ENCODE measurements at places on chromosomes 2 and 18.

DNA sequence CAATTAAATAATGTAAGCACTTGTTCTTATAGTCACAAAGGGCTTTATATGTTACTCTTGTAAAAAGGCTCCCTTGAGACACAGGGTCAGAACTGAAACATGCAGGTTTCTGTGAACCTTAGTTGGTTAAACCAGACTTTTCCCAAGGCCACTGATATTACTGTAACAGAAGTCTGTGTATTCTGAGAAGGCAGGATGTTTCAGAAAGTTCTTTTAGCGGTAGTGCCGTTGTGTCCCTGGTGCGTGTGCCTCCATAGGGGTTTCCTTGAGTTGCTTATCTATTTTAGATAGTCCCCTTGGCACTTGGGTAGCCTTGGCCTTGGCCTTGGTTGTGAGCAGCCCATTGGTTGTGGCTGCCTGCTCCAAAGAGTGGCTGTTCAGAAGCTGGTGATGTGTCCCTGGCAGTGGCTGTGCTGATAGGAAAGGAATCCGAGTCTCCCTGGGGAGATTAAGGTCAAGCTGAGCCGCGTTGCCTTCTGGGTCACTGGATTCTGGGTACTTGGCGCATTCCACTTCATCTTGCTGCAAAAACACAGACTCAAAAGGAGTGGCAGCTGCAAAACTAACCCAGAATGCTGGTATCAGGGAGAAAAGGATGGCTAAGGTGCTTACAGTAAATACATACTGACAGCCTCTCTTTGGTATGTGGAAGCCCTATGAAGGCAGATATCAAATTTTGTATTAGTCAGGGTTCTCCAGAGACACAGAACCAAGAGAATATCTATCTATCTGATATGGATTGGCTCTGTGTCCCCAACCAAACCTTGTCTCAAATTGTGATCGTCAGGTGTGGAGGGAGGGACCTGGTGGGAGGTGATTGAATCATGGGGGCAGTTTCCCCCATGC is 69.7 kb downstream of the FHOD3 start:
- no peak for DNase-seq

DNA sequence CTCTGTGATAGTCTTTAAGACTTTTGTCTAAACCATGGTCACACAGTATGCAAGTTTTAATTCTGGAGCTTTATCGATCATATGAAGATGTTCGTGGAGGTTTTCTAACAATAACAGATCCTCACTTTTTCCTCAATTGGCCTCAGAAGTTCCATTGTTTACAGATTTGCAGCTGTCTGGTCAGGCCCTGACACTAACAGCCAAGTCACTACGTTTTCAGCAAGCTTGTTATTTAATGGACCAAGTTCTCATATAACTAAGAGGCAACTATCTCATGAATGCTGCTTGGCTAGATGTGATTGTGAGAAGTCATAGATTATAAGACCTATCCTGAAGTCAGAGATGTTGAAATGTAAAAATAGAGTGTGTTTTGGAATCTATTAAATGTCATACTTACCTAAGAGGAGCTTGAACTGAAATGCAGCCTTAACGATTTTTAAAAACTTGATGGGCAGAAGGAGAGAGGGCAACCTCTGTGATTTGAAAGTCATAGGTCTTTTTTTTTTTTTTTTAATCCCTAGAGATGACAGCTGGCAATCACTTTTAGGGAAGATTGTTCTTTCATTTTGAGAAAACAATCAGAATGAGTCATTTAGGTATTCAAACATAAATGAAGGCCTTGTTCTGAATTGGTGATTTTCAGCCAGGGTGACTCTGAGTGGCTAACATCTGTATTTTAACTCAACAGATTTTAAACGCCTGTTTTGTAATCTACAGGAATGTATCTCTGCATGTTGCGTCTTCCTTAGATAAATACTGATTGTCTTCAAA is 48.4 kb upstream of the NEMP2 start:
- DNase-seq: no peak

- no peak for DNase-seq
These were observed 358.8 kb downstream of the CMPK2 start for GRCh38 chr2:6506859-6507258.

- DNase-seq: no peak
These were observed 194.6 kb upstream of the SMAD2 start for GRCh38 chr18:48124857-48125626.

- DNase-seq: no peak
These were observed 63.0 kb upstream of the ACSL3 start for GRCh38 chr2:222797871-222798270.

DNA sequence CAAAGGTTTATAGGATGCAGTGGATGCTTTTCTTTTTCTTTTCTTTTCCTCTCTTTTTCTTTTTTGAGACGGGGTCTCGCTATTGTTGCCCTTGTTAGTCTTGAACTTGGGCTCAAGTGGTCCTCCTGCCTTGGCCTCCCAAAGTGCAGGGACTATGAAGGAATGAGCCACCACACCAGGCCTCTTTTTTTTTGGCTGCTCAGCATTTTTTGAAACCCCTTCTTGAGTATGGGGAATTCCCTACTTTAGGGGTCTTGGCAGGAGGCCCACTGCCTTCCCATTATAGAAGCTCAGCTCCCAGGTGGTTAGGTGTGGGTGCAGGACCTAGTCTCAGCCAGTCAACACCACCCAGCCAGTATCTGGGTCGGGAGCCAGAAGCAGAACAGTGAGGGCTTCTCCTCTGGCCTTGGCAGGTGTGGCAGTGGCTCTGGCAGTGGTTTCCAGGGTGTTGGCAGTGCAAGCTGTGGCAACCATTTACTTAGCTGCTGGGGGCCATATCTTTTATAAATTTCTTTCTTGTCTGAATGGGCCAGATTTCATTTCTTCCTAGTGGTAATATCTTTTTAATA is 51.4 kb upstream of the ACYP2 start:
- DNase-seq: peak; percentile 19

GRCh38 chr2:73035899-73036711 is 35.4 kb downstream of the SFXN5 start:
- DNase-seq: no peak

DNA sequence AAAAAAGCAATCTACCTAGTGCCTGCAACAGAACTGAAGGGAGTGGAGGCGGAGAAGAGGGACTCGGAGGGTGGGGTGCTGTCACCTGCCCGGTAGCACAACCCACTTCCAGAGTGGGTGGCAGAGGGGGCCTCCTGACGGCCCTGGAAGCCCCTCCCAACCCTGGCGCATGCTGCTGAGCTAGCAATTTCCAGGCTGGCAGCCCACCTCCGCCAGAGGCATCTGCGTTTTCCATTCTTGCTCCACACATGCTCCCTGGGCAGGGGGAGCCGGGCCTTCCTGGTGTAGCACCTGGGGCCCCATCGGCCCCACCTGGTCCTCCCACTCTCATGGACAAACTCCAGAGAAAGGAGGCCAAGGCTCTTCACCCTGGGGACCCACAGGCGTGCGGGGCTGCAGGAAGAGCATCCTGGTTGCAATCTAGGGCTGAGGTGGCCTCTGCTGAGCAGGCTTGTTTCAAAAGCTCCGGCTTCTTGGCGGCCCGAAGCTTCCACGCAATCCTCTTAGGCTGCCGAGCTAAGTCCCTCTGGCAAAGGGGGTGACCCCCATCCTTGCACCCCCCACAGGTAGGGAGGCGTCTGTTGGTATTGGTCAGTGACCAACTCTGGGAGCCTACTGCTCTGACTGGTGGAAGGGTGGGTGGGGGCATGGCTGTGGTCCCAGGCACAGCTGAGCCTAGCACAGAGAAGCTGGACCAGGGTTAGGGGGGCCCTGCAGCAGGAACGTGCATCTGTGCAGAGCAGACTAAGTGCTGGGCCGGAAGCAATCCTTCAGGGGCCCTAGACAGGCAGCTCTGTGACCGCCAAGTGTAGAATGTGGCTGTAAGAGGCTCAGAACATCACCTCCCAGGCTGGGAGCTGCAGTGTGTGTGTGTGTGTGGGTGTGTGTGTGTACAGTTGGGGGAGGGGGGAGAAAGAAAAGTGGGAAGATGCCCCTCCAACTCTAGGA is 2.6 kb downstream of the HS6ST1 start:
- peak; percentile 52 for DNase-seq

DNA sequence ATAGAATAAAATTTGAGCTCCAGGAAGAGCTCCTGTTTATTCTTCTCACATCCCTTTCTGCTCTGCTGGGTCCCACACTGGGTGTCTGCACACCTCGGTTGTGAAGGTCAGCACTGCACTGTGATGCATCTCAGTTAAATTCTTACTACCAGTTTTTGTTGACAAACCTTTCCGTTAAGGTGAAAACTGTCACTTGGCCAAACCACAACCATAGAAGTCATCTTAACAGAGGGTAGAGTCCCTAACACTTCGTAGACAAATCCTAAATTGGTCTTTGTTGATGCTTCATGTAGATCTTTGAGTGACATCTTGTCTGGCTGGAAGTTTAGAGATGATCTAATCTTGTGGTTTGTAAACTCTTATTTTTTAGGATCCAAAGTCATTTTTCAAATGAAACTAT is 167.4 kb upstream of the MAP3K20 start:
- no peak for DNase-seq

DNA sequence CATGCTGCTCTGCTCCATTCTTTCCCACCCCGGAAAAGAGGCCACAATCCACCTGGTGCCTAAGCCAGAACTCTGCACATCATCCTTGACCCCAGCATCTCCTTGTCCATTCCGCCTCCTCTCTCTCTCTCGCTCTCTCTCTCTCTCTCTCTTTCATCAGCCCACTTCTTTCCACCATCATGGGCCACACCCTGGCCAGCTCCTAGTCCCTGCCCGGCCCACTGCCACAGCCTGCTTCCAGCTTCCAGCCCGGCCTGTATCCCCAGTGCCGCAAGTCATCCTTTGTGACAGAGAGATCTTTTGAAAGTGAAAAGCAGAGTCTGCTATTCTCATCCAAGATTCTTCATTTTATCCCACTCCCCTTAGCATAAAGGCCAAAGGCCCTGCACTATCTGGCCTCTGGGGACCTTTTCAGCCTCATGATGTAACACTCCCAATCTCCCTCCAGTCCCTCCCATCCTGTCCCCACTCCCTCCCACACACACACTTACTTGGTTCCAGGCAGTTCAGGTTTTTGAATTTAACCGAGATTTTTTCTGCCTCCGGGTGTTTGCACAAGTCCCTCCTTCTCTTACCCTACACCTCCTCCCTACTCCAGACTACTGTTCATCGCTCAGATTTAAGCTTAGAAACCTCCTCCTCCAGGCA is 214.0 kb downstream of the EN1 start:
- no peak for DNase-seq

- no peak for DNase-seq
These were observed 62.0 kb upstream of the CAB39 start for GRCh38 chr2:230650585-230651137.

GRCh38 chr2:109171444-109172334 is 42.7 kb downstream of the SH3RF3 start:
- DNase-seq: no peak

- DNase-seq: no peak
These were observed 130.2 kb downstream of the CD226 start for GRCh38 chr18:69817335-69817940.

DNA sequence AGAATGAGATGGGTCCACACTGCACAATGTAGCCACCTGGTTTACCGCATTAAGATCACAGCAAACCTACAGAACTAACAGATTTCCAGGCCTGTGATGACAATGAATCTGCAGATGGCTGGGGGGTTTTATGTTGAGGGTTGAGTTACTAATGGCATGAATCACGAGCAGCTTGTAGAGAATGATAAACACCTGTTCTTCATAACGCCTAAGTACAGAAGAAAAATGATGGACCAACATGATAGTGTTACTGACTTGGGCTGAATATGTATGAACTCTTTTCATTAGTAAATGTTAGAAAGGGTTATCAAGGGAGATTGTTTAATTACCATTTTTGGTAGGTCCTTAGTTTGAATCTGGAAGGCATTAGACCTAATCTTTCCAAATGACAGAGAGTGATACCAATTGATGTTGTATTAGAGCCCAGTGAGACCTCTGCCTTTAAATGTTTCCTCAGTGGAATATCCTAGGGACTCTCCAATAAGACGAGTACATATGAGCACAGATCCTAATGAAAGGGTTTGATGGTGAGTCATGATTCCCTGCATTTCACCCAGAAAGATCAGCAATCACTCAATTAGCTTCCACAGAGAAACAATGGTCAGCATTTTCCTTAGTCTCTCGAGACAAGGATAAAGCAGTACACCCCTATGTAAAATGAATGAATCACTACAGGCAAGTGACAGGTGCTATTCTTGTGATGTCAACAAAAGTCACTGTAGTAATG is 243.8 kb downstream of the DLGAP1 start:
- no peak for DNase-seq

DNA sequence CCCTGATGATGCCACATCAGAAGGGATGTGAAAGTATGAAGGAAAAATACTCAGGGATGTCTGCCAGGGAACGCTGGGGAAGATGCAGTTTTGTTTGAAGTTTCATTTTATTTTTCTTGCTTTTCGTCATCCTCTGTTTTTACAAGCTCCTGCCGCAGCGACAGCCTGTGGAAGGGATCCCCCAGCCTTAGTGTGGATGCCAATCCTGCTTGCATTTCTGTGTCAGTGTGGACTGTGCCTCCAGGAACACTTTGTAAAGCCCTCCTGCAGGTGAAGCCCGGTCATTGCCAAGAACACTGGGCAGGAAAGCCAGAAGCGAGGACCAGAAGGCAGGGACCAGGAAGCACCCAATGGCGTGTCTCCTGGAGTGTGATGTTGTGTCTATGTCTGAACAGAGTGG is 234.3 kb downstream of the SEPTIN10 start:
- no peak for DNase-seq

- no peak for DNase-seq
These were observed 130.9 kb upstream of the SMAD7 start for GRCh38 chr18:49081511-49082155.

DNA sequence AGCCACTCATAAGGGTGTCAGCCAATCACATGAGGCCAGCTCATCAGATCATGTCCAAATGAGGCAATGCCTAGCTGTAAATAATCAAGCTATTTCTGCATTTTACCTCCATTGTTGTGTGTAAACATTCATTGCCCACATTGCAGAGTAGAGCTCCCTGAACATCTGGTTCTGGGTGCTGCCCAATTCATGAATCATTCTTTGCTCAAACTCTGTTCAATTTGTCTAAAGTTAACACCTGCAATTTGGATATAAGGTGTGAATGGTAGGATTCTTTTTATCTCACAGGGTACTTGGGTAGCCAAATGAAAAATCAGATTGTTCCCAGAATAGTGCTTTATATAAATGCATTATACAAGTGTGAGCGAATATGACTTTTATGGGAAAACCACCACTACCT is 345.5 kb upstream of the NT5C1B start:
- no peak for DNase-seq

- no peak for DNase-seq
These were observed 174.4 kb upstream of the FBXO11 start for GRCh38 chr2:48080534-48081316.

Data from NCI-H2081 (cell line).